ENCODE measurements at places on chromosomes 16 and 17.

- no peak for DNase-seq
These were observed 34.5 kb upstream of the CLEC3A start for GRCh38 chr16:77987810-77988209.

- DNase-seq, result no peak
These were observed 146.0 kb downstream of the PITPNC1 start for GRCh38 chr17:67523101-67523500.

- DNase-seq, result no peak
These were observed 226.2 kb downstream of the NTN1 start for GRCh38 chr17:9247401-9247938.

GRCh38 chr17:80101946-80102663 is 724 bp downstream of the GAA start:
- DNase-seq, result no peak

- peak; percentile 72 for DNase-seq
These were observed 58.8 kb upstream of the GSE1 start for GRCh38 chr16:85554114-85554888.

- no peak for DNase-seq
These were observed 9.2 kb downstream of the SLC38A10 start for GRCh38 chr17:81285894-81286293.

- DNase-seq, result no peak
These were observed 8.9 kb downstream of the NKIRAS2 start for GRCh38 chr17:42028791-42029127.

GRCh38 chr16:64656471-64656870 is 465.4 kb downstream of the CDH11 start:
- no peak for DNase-seq

GRCh38 chr17:41390411-41390938 is 6.9 kb downstream of the KRT31 start:
- no peak for DNase-seq

DNA sequence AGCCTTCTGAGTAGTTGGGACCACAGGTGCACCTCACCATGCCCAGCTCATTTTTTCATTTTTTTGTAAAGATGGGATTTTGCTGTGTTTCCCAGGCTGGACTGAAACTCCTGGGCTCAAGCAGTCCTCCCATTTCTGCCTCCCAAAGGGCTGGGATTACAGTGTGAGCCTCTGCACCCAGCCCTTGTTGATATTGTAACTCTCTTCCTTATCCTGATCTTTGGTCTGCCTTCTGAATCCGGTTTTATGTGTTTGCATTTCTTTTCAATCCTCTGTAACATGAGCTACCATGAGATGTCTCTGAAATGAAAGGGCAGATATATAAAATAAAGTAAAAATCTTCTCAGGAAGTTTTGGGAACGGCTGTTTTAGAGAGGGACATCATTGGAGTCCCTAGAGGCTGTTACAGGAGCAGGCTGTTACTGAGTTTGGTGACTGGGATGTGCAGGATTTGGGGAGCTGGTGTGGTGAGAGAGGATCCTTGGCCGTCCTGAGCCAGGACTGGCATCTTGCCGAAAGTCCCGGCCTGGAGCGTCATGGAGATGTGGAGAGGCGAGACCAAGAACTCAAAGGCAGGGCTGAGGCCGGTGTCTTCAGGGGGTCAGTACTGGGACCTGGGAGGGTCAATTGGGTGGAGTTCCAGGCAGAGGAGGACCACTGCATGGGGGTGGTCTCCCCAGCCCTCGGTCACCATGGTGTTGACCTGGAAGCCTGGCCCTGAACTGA is 39.4 kb downstream of the ATP2C2 start:
- DNase-seq, result no peak

DNA sequence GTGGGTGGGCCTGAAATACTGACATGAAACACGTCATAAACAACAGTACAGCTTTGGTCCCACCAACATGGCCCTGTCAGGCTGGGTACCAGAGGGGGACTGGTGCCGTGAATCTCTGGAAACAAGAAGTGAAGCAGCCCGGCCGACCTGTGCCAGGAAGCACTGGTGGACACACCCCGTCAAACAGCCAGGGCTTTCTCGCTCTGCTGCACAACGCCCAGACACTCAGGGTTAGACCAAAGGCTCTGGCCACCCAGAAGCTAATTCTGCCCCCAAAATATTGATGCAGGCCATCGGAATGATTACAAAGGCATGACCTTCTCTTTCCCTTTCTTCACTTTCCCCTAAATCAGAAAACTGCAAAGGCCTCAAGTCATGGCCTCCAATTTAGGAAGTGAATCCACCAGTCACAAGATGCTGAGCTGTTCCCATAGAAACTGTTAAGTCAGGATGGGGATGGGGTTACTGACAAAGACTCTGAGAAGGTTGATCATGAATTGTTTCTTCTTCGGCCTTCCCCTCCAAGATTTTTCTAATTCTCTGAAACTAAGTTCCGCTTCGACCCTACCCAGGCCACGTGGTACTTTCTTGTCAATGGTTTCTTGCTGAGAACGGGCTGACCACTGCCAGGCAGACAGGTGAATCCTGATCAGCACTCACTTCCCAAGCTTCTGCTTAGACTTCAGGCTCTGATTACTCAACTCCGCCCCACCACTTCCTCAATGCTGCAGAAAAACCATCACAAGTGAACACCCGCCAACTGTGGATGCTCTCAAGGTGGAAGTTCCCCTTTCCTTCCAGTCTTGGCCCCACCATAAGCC is 6.7 kb downstream of the PITPNA start:
- DNase-seq, result no peak

DNA sequence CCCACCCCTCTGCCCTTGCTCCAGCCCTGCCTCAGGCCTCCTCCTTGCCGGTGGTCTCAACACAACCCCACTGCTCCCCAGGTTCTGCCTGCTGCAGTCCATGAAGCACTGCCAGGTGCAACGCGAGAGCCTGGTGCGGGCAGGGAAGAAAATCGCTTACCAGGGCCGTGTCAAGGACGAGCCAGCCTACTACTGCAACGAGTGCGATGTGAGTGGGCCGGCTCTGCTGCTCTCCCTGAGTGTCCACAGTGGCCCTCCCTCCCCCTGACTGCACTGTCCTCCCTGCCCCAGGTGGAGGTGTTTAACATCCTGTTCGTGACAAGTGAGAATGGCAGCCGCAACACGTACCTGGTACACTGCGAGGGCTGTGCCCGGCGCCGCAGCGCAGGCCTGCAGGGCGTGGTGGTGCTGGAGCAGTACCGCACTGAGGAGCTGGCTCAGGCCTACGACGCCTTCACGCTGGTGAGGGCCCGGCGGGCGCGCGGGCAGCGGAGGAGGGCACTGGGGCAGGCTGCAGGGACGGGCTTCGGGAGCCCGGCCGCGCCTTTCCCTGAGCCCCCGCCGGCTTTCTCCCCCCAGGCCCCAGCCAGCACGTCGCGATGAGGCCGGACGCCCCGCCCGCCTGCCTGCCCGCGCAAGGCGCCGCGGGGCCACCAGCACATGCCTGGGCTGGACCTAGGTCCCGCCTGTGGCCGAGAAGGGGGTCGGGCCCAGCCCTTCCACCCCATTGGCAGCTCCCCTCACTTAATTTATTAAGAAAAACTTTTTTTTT is 1.8 kb upstream of the TMEM88 start:
- no peak for DNase-seq

- DNase-seq, result no peak
These were observed 91.5 kb downstream of the UTP18 start for GRCh38 chr17:51351890-51352289.
